ENCODE measurements at places on chromosomes 7 and 10. TPM values are rescaled to one million over a fixed set of nuclear protein-coding genes. Genes with fewer than 3 reads are reported as not detected.

The CUBN gene
- 0.26 TPM for total RNA-seq

The CXCL12 gene
- 28.3 TPM for total RNA-seq

The UPK3BL2 gene
- total RNA-seq, result 4.6 TPM

The FAM131B gene
- 18.5 TPM for total RNA-seq

The IFIT1 gene
- 1.2 TPM for total RNA-seq

The ITIH5 gene
- total RNA-seq, result 1.1 TPM

The TAS2R5 gene
- 0.92 TPM for total RNA-seq

The GPR85 gene
- not detected for total RNA-seq

The VWA2 gene
- total RNA-seq, result 1.6 TPM

The INMT gene
- 0.70 TPM for total RNA-seq

The SAMD8 gene
- total RNA-seq, result 16.7 TPM

The ANKRD61 gene
- total RNA-seq, result not detected

The ZYX gene
- total RNA-seq, result 237 TPM

The CEP55 gene
- total RNA-seq, result 17.8 TPM

The NACAD gene
- total RNA-seq, result 6.4 TPM

The TPST1 gene
- 12.5 TPM for total RNA-seq

The NDUFB2 gene
- 185 TPM for total RNA-seq

The SYNPO2L gene
- total RNA-seq, result not detected

The CLCN1 gene
- total RNA-seq, result 0.13 TPM

The UNCX gene
- total RNA-seq, result not detected

The STEAP4 gene
- total RNA-seq, result not detected

The CALHM3 gene
- not detected for total RNA-seq

The CALML5 gene
- not detected for total RNA-seq

The LBX1 gene
- not detected for total RNA-seq

The ACTL6B gene
- 0.33 TPM for total RNA-seq

The PDK4 gene
- total RNA-seq, result not detected

The AKR1C4 gene
- not detected for total RNA-seq

The UCMA gene
- not detected for total RNA-seq

The TMEM106B gene
- 32.6 TPM for total RNA-seq

The SPDYE16 gene
- not detected for total RNA-seq

The SP4 gene
- total RNA-seq, result 19.4 TPM

The SFXN3 gene
- total RNA-seq, result 3.4 TPM

The ELN gene
- 0.55 TPM for total RNA-seq

The ZNF239 gene
- 16.2 TPM for total RNA-seq

The GFRA1 gene
- total RNA-seq, result 0.24 TPM

The PALD1 gene
- total RNA-seq, result 21.6 TPM

The UCN3 gene
- not detected for total RNA-seq

The BICC1 gene
- total RNA-seq, result 0.57 TPM

The TDRD1 gene
- not detected for total RNA-seq

The DLX5 gene
- total RNA-seq, result 0.22 TPM

The ZNF853 gene
- 9.3 TPM for total RNA-seq

The CPA4 gene
- not detected for total RNA-seq

The PIP gene
- not detected for total RNA-seq

The CYP2C19 gene
- not detected for total RNA-seq

Measured in H9 (cell line).